Omental fat pad (tissue), 4 donors: ENCODE measurements at places on chromosomes 5 and 9. TPM values are rescaled to one million over a fixed set of nuclear protein-coding genes. Genes with fewer than 3 reads are reported as not detected.

Gene MOB3B
- total RNA-seq = 11.5 TPM

Gene CSF2
- not detected for total RNA-seq

Gene NUTM2G
- total RNA-seq = not detected

Gene PCDHGA9
- 14.8 TPM for total RNA-seq

Gene ENTPD8
- total RNA-seq = not detected

Gene C9orf50
- not detected for total RNA-seq

Gene MSX2
- 0.75 TPM for total RNA-seq

Gene SOHLH1
- total RNA-seq = not detected

Gene ITGA1
- 23.0 TPM for total RNA-seq

Gene GABRA1
- total RNA-seq = not detected
